ENCODE measurements at places on chromosomes 1 and 21. TPM values are rescaled to one million over a fixed set of nuclear protein-coding genes. Genes with fewer than 3 reads are reported as not detected.

Gene EXTL1
- polyA plus RNA-seq = 0.61 TPM

Gene CATSPERE
- polyA plus RNA-seq = 0.48 TPM

Gene CYP4A11
- not detected for polyA plus RNA-seq

Gene LIN28A
- not detected for polyA plus RNA-seq

Gene AMY2A
- not detected for polyA plus RNA-seq

DNA sequence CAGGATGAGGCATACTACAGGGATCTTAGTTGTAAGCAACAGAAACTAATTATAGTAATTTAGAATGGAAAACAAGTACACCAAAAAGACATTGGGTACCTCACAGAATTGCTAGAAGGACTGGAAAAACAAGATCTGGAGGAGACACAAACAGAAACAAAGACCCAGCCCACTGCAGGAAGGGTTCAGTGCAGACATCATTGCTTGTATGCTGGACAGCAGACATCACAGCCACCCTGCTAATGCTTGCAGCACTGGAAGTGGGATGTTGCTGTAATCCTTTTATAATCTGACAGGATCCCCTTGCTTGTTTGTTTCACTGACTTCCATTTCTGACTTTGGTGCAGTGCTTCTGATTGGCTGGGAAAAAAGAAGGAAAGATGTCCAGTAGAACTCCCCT, 111.4 kb upstream of the ZNF678 start:
- DNase-seq = no peak

- DNase-seq = no peak
Measured at GRCh38 chr1:40050863-40051262, 10.3 kb downstream of the CAP1 start.

GRCh38 chr1:47471163-47471562, 33.3 kb downstream of the FOXD2 start:
- DNase-seq = peak; percentile 86
